ENCODE measurements at places on chromosomes 2 and 18.

- no peak for DNase-seq
Observed at GRCh38 chr18:5250603-5251002, 44.9 kb downstream of the ZBTB14 start.

GRCh38 chr18:24669502-24669901, 209.1 kb downstream of the HRH4 start:
- DNase-seq: no peak

DNA sequence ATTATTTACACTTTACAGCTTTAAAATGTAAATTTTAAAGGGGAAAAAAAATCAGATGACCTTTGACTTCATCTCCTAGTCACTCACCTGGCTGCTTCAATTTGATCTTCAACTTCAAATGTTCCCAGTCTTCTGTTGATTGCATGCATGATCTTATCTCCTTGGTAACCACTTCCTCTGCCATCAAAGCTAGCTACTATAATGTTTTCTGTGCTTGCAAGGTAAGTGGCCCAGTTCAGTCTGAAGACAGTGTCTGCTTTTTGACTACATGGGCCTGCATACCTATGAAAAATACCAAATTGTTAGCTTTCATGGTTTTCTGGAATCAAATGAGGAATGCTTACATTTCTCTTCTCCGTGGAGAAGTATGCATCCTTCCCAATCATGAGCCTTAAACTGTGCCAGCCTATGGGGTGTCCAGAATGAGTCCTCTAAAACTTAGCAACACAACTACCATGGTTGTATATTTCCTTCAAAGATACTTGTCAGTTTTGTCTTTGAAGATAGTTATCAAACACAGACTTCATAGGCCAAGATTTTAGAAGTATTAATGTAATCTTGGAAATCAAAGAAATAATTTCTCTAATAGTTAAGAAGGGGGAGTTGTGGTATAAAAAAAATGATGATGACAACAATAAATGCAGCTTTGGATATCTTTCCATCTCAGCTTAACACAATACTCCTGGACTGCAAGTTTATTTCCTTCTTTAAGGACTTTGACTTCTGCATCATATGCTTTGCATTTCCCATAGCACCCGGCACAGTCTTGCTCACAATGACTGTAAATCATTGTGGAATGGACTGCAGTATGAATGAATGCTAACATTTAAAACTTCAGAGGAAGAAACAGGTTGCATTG, 62.1 kb downstream of the DPP4 start:
- DNase-seq: no peak

DNA sequence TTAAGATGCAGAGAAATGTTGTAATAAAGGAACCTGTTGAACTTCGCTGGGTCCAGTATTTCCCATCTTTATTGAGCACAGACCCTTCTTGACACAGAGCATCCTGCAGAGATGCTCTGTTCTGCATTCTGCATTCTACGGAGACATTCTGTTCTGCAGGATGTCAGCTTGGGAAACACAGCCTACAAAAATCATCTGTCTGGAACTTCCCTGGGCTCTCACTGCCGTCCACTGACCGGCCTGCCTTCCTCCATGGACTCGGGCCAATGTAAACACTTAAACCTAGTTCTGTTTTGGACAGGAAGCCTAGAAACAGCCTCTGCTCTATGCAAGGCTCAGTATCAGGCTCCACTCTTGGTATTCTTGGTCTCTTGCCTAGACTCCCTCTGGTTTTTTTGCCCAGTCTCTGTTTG, 90.0 kb upstream of the PPP1CB start:
- DNase-seq: no peak

DNA sequence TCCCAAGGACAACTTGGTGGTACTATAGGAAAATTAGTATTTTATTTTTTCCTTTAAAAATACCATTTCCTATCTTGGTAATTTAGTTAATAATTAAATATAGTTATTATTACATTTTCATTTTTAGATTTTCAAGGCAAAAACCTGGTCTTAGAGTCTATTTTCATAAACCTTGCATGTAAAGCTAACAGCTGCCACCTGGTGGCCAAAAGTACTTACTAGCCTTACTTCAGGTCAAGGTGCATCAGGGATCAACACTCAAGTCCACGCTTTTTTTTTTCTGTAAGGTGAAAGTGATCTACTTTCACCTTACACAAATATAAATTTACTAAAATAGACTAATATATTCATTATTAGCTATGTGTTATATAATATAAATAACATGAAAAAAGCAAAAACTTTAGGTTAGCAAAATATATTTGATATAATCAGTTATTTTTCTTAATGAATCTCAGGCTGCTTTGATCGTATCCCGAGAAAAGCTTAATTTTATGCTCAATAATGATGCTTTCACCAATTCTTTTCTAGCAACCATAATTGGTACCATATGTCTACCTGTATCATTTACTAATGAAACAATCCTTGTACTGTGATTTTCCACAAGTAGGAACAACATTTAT, 62.5 kb downstream of the RELCH start:
- peak; percentile 15 for DNase-seq

DNA sequence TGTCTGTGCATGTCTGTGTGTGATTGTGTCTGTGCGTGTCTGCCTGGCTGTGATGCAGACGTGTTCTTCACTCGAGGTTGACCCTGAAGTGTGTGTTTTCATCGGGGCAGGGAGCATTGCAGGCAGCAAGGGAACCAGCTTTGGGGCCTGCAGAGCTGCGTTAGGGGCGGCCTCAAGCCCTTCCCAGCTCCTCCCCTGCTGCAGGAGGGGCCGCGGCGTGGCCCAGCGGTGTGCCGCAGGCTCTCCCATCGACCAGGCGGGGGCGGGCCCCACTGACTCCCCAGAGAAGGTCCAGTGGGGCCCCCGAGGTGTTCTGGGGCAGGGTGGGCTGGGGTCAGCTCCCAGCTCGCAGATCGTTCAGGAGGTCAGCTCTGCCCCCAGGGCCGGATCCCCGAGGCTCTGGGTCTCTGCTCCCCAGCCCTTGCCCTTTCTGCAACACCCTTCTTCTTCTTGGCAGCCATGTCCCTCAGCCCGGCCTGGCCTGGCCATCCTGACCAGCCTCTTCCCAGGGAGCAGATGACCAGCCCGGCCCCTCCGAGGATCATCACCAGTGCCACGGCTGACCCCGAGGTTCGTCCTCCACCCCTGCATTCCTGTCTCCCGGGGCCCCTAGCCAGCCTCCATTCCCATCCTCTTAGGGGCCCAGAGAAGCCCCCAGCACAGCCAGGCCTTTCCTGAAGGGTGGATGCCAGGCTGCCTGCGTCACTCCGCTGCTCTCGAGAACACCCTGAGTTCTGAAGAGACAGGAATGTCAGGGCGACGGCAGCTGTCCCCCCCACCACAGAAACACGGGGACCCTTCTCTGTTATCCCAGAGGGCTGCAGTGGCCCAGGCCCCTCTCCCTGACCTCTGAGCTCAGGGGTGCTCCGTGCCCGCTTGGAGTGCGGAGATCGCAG, 11.1 kb upstream of the KLHL30 start:
- DNase-seq: peak; percentile 71

DNA sequence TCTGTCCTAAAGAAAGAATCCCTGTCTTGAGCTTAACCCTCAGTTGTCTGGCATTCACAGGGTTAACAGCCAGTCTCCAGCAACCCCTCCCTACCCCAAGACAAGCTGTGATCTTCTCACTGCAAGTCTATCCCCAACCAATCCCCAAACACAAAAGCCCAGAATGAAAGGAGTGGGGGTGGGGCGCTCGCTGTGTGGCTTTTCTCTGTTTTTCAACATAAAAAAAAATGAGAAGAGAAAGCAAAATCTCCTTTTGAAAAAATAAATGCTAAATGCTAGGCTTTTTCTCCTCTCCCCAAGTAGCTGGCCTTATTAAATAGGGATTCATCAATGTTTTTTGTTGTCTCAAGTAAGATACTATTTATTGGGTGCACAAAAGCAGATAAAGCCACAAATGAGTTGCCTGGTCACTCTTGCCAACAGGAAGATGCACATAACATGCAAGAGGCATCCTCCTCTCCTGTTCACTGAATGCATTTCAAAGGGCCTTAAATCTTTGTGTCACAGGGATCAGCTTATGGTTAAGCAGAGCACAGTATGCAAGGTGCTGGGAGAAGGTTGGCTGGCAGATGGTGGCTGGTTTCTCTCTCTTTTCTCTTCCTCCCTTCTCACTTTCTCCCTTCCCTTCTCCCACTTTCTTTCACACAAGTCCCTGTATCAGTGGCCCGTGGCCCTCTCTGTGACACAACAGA, 225.6 kb downstream of the CMPK2 start:
- DNase-seq: no peak

Data from GM19239 (cell line).